ENCODE measurements at places on chromosomes 7 and 10. TPM values are rescaled to one million over a fixed set of nuclear protein-coding genes. Genes with fewer than 3 reads are reported as not detected.
A peak's percentile ranks its signal among the peaks of the same experiment; 100 is the strongest.

GRCh38 chr10:69439350-69439739 lies 11.9 kb upstream of the TSPAN15 start:
- DNase-seq, result peak; percentile 66

C10orf67 gene
- total RNA-seq, result 0.35 TPM

DNA sequence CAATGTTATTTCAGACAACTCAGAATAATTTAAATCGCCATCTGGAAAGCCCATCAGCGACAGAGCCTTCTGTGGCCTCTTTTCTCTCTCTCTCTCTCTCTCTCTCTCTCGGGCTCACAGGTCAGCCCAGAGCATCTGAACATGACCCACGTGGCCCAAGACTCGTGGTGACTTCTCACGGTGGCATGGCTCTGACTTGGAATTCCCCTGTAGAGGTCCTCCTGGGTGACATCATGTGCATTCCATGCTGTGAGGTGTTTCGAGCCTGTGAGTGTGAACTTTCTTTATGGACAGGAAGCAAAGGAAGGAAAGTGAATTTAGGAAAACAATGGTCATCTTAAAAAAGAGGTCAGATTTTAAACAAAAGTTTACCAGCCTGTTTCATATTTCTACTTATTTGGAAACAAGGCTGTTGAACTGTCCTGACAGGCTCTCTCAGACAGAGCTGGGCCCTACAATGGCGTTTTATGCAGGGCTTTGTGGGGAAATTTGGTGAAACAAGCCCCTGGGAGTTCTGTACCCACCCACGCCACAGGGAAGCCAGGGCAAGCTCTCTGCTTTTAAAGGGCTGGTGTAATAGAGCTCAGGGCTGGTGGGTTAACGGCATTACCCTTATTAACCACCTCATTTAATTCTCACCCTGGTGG lies 359.7 kb upstream of the ZNF32 start:
- peak; percentile 59 for DNase-seq

- peak; percentile 98 for DNase-seq
These were observed 7.8 kb downstream of the HTRA1 start for GRCh38 chr10:122468926-122469781.

CAV2 gene
- 223 TPM for total RNA-seq

DNA sequence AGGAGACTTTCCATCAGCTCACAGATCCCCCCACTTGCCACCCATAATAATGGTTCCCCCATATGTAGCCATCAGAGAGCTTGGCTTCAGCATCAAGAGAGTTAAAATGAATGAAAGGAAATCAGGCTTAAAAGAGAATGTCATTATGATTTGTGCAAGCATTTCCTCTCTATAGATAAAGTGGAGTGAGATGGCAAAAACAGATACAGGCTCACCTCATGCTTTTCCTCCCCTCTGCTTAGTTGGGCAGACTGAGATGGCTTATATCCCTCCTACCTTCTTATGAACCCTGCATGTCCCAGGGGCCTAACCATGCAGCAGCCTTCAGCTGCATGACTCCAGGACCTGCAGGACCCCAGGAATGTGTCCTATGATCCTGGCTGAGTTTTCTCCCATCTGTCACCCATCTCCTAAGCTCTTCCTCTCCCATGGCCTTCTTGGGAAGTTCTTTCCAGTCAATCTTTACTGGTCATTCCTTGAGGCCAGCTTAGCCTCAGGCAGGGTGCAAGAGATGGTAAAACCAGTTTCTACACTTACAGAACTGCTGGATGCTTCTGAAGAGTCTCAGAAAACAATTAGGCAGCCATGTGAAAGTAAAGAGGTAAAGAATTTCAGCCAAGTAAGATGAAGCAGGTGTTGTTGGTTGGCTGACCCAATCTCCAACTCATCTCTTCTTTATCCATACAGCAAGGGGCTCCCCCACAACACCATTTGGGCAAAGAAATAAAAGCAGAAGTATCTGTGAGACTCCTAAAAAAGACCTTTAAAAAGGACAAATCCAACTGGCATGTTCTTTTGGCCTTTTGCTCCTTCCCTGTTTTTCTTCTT lies 159.7 kb downstream of the RTKN2 start:
- no peak for DNase-seq

GRCh38 chr10:99685597-99685967 lies 26.3 kb downstream of the ENTPD7 start:
- DNase-seq, result peak; percentile 72

DNA sequence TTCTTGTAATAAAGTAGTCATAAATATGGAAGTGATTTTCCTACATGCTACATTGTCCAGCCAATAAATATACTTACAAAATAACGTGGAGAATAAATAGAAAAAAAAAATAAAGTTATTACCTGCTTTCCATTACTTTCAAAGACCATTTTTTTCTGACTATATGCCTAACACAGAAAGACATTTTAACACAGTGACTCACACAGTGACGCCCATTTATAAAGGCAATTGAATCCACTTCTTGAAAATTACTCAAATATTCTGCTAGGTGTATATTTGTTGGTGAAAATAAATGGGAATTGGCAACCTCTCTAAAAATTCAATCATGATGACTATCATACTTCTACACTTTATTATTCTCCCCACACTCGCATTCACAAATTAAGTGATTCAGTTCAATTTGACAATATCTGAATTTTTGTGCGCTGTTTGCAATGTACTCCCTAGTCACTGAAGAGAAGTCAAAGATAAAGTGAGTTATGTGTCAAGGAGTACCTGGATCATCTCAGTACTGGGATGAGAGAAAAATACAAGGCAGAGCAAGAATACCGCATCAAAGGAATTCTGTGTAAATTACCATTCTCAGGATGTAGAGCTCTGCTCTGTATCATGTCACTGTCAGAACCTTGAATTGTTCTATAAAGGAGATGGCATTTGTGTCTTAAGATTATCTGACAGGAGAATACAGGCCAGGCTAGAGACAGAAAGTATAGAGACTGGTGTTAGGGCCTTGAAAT lies 642.7 kb downstream of the IPMK start:
- DNase-seq, result no peak

DNA sequence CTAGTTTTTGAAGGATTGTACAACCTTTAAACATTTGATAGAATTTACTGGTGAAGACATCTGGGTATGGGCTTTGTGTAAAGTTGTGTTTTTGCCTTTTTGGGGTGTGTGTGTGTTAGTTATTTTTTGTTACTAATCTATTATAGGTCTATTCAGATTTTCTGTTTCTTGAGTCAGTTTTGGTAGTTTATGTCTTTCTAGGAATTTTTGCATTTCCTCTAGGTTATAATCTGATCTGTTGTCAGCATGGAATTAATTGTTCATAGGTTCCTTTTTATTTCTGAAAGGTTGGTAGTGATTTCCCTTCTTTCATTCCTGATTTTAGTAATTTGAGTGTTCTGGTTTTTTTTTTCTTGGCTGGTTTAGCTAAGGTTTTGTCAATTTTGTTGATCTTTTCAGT lies 17.7 kb downstream of the SEPTIN7 start:
- DNase-seq, result no peak

- DNase-seq, result peak; percentile 23
These were observed 13.5 kb downstream of the NEUROD6 start for GRCh38 chr7:31327071-31327470.

GRCh38 chr7:157407512-157408257 lies 70.9 kb downstream of the DNAJB6 start:
- no peak for DNase-seq

DNA sequence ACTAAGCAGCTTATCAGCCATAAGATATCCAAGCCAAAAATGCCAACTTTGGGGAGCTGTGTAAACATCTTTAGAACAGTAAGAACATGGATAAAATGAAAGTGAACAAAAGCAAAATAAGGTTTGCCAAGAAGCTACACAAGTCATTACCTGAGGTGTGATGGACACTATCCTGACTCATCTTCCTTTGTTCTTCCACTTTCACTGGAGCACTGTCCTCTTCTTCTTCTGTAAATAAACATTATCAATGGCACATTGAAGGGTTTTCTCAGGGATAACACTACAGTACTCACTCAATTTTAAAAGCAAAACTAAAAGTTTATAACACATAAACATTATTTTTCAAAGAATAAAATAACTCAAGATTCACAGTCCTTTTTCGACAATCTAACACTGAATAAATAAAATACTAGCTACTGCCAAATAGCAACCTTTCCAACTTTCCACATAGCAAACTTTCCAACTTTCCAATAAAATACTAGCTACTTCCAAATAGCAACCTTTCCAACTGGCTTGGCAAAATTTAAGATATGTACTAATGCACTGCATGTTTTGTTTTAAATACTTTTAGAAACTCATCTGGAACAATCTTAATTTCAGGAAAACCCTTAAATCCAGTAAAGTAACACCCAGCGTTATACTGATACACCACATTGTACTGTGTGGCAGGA lies 174.1 kb downstream of the SKAP2 start:
- DNase-seq, result no peak

DNA sequence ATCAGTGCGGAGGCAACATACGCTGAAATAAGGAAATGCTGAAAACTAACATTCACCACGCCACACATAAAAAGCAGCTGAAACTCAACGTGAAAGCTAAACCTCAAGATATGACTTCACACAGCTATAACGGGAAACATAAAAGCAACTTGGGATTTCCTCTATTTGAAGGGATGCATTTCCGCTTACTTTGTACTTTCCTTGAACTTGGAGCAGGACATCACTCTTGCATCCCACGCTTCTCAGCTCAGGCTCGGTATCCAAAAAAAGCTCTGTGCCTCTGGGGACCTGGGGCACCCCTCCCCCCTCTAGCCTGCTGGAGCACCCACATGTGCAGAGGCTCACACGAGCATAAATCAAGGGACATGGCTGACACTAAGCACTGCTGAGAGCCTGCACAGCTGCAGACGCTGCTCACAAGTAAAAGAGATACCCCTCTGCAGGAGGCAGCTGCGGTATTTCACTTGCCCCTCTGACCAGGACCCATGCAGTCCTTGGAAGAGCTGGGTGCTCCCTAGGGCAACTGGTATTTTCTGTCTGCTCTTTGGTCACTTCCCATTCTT lies 34.2 kb downstream of the PARD3 start:
- DNase-seq, result no peak
